ENCODE measurements at places on chromosomes 7 and 10. TPM values are rescaled to one million over a fixed set of nuclear protein-coding genes. Genes with fewer than 3 reads are reported as not detected.

HTR5A gene
- not detected for total RNA-seq

SPDYE2 gene
- total RNA-seq = 0.22 TPM

CUEDC2 gene
- 64.5 TPM for total RNA-seq

KLF14 gene
- not detected for total RNA-seq

SNCG gene
- 4.2 TPM for total RNA-seq

ZNF239 gene
- total RNA-seq = 16.4 TPM

UPK3BL2 gene
- 17.4 TPM for total RNA-seq

CALML3 gene
- total RNA-seq = 0.25 TPM

CRHR2 gene
- not detected for total RNA-seq

YWHAG gene
- total RNA-seq = 178 TPM

BMPER gene
- total RNA-seq = not detected

HOXA4 gene
- total RNA-seq = 2.6 TPM

All from MCF 10A (cell line).